Stimulated activated CD8-positive, alpha-beta memory T cell treated with anti-CD3 and anti-CD28 coated beads, Interleukin-4, amount 100 ng/mL, for 48 hours (primary cell): ENCODE measurements at places on chromosomes 5 and 9.

GRCh38 chr9:134864821-134865190 lies 15.8 kb upstream of the FCN2 start:
- DNase-seq: no peak

DNA sequence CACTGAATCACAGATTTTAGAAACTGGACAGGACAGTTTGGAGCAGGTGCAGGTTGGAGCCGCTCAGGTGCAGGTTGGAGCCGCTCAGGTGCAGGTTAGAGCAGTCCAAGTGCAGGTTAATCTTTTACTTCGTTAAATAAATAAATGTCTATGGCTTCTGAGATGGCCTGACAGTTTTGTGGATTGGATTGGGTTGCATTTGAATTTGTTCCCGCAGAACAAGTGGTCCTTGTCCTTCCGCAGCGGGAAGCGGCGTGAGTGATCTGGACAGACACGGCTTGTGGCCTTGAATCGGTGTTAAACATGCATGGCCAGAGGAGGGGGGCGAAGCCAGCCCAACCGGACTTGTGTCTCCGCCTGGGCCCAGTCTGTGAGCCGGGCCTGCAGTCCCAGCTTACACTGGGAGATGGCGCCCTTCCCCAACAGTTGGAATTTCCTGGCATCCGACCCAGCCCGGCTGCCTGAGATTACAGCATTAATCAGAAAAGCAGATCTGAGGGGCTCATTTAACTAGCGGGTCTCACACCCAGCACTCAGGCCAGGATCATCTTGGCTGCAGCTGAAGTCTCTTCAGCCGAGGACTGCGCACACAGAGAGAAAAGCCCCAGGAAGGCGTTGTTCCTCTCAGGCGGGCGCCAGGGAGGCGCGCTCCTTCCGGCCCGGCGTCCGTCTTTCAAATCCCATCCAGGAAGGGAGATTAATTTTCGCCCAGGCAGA lies 1.5 kb upstream of the OLFM1 start:
- DNase-seq: peak; percentile 80

- DNase-seq: no peak
These were observed 465.2 kb downstream of the GADD45G start for GRCh38 chr9:90070056-90070455.

GRCh38 chr9:16524078-16524477 lies 346.4 kb downstream of the BNC2 start:
- no peak for DNase-seq

- DNase-seq: no peak
These were observed 36.1 kb upstream of the COL5A1 start for GRCh38 chr9:134605351-134605965.

DNA sequence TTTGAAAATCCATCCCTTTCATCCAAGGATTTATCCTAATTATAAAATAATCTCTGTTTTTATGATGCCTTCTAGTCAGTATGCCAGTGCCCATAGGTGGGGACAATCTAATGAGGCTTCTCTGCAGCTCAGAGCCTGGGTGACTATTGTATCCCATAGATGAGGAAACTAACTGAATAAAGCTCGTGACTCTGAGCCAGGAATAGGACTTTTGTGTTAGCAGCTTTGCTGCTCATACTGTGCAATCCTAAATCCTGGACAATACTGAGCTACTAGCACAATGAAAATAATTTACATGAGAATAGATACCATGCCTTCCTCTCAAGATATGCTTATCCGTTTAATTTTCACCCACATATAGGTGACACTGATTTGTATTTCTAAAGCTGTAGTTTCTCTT lies 443.0 kb downstream of the PLK2 start:
- no peak for DNase-seq

DNA sequence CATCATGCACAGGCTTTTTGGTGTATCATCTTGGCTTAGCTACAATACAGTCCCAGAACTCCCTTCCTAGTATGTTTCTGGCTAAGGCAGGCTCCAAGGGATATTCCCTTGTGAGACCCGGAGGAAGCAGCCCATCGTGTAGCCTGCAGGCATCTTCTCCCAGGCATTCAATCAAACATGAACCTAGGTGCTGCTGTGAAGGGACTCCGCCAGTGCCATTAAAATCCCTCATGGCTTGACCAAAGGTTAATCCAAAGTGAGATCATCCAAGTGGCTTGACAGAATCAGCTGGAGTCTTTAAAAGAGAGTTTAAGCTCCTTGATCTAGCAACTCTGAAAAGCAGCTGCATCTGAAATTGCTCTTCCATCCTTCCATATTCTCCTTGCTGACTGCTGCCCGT lies 333.9 kb downstream of the DIRAS2 start:
- DNase-seq: no peak

DNA sequence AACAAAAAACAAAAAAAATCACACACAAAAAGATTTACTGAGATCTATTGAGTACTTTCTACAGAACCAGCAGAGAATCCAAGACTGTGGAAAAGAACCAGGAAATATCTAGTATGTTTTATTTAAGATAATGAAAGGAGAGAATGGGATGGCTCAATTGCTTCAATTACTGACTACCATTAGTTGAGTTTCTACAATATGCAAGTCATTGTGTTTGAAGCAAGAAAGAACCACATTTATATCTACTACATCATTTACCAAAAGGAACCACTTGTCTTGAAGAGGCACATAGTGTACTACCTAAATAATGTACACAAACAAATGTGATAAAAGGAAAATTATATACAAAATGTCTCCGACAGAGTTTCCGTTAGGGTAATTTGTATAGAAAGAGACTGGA lies 325.9 kb upstream of the TNC start:
- no peak for DNase-seq

- no peak for DNase-seq
These were observed 24.8 kb upstream of the RLN1 start for GRCh38 chr9:5364294-5365024.

DNA sequence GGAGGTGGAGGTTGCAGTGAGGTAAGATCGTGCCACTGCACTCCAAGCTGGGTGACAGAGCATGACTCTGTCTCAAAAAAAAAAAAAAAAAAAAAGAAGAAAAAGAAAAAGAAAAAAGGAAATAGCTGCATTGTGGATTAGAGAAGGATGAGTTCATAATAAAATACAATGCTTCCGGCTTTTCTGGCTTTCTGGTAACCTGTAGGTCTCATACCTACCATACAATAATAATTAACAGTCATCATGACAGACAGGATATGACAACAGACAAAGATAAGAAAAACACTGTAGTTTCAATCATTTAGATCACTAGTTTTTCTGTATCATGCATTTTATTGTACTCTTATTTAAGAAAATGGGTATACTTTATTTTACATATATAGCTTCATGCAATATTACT lies 40.7 kb upstream of the TRPM3 start:
- DNase-seq: no peak

DNA sequence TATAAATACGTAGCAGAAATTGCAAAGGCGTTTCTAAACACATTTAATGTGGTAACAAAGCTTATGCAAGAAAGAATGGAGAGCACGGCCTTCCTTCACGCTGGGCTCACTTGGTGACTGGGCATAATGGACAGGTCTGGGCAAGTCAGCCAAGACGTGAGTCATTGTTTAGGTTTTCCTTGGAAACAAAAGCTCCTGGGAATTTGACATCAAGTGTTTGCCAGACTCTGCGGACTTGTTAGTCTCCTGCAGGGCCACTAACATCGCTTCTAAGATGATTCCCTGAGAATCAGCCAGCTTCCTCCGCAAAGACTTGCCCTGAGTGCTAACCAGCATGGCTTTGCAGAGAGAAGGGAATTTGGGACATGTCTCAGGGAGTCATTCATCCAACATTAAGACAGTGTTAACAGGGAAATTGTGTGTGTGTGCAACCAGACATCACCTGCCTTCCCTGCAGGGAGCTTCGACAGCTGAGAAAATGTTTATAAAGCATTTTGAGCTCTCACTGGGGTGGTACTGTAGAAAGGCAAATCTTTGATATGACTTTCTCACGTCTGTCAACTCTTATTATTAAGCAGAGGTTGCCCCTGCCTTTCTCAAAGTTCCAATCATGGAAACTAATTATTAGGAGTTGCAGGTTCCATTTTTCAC lies 182.5 kb downstream of the NTRK2 start:
- no peak for DNase-seq

DNA sequence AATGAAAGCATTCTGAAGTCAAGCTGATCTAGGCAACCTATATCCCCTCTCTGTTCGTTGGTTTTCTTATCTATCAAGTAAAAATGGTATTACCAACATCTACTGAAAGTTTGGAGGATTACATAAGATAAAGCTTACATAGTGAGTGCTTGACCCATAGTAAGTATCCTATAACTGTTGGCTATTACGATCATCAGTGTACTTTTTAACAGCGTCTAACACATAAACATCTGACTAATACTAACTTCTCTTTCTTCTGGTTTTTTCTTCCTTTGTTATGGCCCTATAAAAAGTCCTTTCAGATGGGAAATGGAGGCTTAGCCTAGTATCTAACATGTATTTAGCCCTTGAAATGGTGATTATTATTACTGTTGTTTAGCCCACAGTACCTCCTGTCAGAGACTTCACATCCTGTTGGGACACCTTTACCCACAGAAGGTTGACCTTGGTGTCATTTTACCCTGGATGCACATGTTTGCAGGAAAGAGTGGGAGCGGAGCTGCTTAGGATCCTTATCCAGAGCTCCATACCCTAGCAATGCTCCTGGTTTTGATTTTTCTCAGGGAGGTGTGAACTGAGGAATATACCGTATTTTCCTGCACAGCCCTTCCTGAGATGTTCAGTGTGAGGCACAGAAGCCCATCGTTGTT lies 6.0 kb downstream of the INSYN2B start:
- no peak for DNase-seq

DNA sequence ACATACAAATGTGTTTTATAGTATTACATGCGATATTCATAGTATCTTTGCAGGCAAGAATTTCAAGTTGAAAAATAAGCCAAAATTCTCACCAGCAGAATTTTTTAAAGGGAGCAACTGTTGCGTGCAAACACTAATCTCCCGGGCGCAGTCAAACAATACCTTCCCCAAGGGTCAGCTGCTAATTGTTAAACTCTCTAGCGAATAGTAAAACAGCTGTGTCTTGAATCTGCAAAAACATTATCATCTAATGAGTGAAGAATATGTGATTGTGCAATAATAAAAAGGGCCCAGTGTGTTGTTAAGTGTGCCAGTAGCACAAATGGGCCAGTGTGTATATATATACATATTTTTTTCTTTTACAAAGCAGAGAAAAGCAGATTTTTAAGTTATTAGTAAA lies 131.4 kb downstream of the CCDC192 start:
- no peak for DNase-seq

DNA sequence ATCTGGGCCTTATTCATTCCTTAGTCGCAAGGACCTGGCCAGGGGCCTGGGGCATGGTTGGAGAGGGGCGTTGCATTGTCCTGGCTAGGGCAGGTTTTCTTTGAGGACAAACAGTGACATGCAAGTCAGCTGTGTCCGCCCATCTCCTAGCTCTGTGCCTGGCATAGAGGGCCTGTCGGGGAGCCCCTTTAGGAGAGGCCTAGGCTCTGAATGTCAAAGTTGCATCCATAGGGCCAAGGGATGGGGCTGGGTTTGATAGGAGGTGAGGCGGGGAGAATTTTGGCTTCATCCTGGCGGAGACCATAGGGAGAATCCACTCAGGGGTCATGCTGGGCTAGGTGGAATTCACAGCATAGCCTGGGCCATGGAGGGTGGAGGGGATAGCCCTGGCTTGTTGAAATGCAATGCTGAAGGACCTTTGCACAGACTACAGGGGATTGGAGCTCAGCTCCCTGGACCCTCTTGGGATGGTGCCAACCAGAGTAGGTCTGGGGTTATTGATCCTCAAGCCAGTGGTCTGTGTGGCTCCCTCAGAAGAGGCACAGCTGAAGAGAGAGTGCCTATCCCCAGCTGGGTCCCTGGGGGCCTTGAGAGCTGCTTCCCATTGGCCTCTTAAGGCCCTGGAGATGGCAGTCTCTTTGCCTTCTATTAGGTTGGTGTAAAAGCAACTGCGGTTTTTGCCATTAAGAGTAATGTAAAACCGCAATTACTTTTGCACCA lies 104.0 kb downstream of the RGS3 start:
- no peak for DNase-seq

GRCh38 chr5:168260353-168261226 lies 30.9 kb upstream of the WWC1 start:
- DNase-seq: no peak

- no peak for DNase-seq
These were observed 23.9 kb downstream of the GTF3C4 start for GRCh38 chr9:132694144-132694543.

GRCh38 chr5:116922532-116922931 lies 347.9 kb upstream of the SEMA6A start:
- no peak for DNase-seq

DNA sequence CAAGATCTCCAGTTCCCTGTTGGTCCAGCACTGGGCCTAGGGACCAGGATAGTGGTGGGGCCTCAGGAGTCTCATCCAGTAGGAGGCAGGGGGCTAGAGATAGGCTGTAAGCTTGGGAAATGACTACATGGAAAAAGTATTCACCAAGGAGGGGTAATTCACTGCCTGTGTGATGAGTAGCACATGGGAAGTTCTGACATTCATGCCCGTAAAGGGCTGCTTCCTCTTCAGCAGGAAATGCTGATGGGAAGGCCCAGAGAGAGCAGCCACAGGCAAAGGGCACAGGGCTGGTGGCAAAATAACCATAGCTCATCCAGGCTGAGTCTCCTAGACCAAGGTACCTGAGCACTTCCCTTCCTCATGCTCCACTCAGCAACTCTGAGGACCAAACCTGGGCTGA lies 23.1 kb upstream of the FRRS1L start:
- DNase-seq: no peak

GRCh38 chr5:168408561-168409305 lies 77.5 kb upstream of the RARS1 start:
- no peak for DNase-seq

DNA sequence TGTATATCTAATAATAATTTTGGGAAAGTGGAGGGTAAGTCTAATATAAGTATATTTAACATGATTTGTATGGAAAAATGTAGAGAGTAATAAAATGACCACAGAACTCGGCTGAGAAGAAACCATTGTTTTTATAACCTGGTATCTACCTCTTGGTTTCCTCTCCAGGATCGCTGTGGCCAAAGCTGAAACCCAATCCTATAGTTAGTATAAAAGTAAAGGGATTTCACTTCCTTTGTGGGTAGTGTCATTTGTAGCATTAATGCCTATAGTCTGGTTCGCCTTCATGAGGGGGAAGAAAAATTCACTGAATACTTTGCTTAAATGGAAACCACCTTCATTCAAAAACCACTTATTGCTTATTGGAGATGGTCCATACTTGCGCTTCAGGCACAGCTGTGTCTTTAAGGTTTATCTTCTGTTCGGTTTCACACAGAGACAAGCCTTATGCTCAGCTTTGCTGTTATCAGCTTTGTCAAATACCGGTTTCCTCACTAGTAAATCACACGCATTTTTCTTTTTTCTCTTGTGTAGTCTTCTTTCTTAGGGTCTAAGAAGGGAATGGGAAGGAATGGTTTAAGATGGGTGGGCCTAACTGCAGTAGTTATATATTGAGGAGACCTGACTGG lies 12.1 kb downstream of the PIK3R1 start:
- DNase-seq: no peak

GRCh38 chr9:10005206-10005605 lies 607.6 kb downstream of the PTPRD start:
- no peak for DNase-seq

- no peak for DNase-seq
These were observed 168.2 kb downstream of the CACNA1B start for GRCh38 chr9:138045541-138046490.
